ENCODE measurements at places on chromosomes 6 and 20. TPM values are rescaled to one million over a fixed set of nuclear protein-coding genes. Genes with fewer than 3 reads are reported as not detected.

LAMP5 gene
- total RNA-seq, result not detected

CDH26 gene
- total RNA-seq, result 4.1 TPM

HRH3 gene
- not detected for total RNA-seq

CLDN20 gene
- total RNA-seq, result not detected

TCF15 gene
- total RNA-seq, result 3.3 TPM
